CMK (cell line): ENCODE measurements at places on chromosomes 1 and 21.

GRCh38 chr1:106619080-106619826 is 437.2 kb upstream of the PRMT6 start:
- DNase-seq, result no peak

- no peak for DNase-seq
These were observed 101.7 kb downstream of the TRABD2B start for GRCh38 chr1:47895279-47896125.

GRCh38 chr1:29416267-29417146 is 180.2 kb downstream of the PTPRU start:
- DNase-seq, result no peak

DNA sequence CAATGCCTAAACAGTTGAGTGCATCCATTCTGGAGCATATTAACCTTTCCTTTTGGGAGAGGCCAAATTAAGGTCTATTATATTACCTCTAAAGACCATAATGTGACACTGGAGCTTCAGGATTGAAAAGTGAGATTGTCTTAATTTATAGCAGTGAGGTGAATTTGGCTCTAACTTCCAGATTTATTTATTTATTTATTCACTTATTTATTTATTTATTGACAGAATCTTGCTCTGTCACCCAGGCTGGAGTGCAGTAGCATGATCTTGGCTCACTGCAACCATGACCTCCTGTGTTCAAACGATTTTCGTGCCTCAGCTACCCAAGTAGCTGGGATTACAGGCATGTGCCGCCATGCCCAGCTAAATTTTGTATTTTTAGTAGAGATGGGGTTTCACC is 19.1 kb downstream of the ZCCHC17 start:
- DNase-seq, result no peak

GRCh38 chr1:97013136-97013535 is 291.6 kb downstream of the PTBP2 start:
- DNase-seq, result no peak

DNA sequence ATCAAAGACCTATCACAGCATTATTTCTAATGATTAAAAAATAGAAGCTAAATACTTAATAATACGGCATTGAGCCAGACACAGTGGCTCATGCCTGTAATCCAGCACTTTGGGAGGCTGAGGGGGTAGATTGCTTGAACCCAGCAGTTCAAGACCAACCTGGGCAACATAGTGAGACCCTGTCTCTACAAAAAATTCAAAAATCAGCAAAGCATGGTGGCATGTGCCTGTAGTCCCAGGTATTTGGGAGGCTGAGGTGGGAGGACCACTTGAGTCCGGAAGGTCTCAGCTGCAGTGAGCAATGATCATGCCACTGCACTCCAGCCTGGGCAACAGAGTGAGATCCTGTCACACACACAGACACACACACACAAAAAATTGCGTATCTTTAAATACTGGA is 10.7 kb downstream of the TAF13 start:
- DNase-seq, result no peak

- DNase-seq, result peak; percentile 90
These were observed at the start of gene PIGC for GRCh38 chr1:172443666-172444453. Gene PIGC, minus strand, starts transcription at chr1:172444069. Its CDS starts 1,447 bp downstream, at chr1:172442622.

DNA sequence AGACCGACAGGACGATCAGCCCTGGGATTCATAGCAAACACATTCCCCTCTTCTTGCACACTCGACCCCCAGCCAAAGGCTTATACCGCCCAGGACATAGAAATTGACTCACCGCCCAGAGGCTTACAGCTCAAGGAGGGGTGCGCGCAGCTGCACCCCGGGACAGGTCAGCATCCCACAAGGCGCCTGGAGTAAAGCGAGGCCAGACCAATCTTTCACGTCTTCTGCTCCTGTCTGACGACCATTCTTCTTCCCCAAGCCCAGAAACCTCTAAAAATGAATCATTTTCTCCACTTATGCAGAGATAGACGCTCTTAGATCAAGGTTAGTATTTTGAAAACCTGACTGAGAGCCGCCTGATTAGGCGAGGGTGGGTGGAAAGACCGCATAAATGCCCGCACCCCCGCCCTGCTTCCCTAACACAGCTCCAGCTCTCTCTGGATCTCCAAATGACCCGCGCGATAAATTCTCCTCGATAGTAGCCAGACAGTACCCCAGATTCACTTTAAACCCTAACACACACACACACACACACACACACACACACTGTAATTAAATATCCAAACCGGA is 1.9 kb upstream of the LHX8 start:
- DNase-seq, result no peak

- no peak for DNase-seq
These were observed 95.2 kb downstream of the KIF14 start for GRCh38 chr1:200525090-200525987.

DNA sequence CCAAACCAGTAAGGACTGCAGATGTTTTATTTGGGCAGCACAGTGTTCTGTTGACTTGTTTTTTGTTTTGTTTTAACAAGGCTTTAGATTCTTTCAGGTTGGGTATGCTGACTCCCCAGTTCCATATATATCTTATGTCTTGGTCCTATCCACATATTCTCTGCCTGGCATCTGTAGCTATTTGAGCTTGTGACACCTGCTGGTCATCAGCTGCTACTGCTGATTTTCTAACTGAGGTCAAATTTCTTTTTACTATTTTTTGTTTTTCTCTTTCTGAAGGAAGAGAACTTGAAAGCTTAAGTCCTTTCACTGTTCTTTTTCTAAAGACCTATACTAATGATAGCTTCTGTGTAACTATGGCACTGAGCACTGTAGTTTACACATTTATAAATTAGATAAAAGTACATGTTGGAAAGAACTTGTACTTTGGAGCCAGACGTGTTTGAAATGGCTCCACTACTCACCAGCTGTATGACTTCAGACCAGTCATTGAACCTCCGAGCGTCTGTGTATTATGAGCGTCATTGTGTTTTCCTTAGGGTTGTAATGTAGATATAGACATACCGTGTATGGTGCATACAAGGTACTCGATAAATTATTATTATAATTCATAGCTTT is 109.4 kb downstream of the NRDC start:
- peak; percentile 20 for DNase-seq

DNA sequence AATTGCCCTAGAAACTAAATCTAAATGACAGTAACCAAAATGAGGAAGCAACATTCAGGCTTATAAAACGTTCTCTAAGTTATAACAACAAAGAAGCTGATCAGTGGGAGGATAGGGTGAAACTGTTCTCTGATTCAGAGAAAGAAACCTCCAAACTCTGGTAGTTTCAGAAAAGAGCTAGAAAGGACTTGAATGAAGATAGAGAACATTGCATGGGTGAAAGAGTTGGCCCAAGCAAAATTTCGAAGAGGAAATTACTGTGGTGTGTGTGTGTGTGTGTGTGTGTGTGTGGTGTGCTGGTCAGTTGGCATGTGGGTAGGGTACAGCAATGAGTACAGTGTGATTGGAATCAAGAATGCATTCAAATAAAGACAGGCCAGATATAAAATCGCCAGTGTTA is 16.5 kb upstream of the SPAG17 start:
- DNase-seq, result no peak

- no peak for DNase-seq
These were observed 1.0 kb downstream of the ZBTB17 start for GRCh38 chr1:15974855-15975254.

DNA sequence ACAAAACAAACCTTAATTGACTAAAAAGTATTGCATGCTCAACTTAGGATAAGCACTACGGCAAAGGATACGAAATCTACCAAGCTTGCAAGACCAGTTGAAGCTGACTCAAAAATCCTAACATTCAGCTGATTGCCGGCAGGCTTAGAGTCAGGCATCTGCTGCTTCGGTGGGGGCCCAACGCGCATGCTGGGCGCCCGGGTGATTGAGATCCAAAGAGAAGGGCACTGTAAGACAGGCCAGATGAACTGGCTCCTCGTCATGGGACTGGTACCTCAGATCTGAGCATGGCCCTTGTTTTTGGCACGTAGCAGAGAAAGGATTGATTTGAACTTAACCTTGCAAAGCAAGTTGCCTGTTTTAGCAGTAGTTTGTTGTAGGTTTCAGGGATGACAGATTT is 86.6 kb downstream of the PRDM2 start:
- no peak for DNase-seq

DNA sequence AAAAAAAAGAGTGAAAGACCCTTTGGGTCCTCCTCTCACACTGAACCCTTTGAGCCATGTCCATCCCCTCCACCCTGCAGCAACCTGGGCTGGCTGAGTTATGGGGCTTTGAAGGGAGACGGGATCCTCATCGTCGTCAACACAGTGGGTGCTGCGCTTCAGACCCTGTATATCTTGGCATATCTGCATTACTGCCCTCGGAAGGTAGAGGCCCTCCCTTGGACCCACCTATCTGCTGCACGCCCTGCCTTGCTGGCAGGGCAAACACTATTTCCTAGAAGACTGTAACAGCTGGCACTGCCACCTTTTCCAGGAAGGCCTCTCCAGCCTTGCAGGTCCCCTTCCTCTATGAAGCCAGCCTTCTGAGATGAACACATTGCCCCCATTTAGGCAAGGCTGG is 1.1 kb downstream of the SLC50A1 start:
- no peak for DNase-seq

DNA sequence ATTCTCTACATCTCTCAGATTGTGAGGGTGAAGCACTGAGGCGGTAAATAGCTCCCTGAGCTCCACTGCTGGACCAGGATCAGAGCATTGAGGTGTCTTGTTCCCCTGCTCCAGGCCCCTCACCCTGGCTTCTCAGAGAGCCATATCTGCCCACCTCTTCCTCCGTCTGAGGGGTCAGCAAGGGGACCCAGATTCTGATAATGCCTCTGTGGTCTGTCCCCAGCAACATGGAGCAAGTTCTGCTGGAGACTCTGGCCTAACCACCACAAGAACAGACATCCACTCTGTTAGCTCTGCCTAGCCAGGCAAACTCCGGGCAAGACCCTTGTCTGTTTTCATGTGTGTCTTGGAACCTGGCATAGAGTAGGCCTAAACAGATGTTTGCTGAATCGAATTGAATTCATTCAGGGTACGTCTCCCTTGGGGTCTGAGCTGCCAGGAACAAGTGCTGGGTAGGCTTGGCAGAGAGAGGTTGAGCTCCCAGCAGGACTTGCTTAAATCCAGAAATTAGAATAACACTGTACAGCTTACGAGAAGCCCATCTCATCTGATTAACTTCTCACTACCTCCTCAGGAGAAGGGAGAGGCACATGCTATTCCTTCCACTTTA is 2.3 kb downstream of the TRAF5 start:
- DNase-seq, result no peak

GRCh38 chr21:44857127-44857892 is 16.2 kb downstream of the PTTG1IP start:
- DNase-seq, result no peak

DNA sequence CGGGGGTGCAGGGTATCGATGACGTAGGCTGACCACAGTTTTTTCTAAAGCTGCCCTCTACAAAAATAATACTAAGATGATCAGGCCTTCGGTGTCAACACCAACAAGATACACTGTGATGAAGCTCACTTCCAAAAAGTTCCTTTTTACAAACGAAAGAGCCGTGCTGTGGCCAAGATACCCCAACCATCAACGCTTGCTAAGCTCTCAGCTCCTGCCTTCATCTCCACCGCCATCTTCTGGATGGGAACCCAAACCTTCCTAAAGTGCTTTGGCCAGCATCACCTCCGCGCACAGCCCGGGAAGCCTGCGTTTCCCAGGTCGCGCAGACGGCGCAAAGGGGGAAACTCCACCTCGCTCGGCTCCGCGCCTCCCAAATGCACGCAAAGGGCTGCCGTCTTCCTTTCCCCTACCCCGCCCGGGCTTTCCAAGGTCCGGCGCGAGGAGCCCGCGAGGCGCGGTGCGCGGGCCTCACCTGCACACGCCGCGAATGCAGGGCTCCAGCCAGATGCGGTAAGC is 541 bp downstream of the USP48 start:
- DNase-seq, result peak; percentile 49

- no peak for DNase-seq
These were observed 234.5 kb upstream of the HOOK1 start for GRCh38 chr1:59580257-59580656.

GRCh38 chr1:3910049-3910731 is 10.1 kb upstream of the C1orf174 start:
- no peak for DNase-seq

- DNase-seq, result peak; percentile 43
These were observed 1.7 kb upstream of the FYB2 start for GRCh38 chr1:56820755-56821461.

- peak; percentile 81 for DNase-seq
These were observed 82.5 kb upstream of the ZNF648 start for GRCh38 chr1:182143825-182144645.

GRCh38 chr1:235069577-235070563 is 58.8 kb downstream of the TOMM20 start:
- no peak for DNase-seq

DNA sequence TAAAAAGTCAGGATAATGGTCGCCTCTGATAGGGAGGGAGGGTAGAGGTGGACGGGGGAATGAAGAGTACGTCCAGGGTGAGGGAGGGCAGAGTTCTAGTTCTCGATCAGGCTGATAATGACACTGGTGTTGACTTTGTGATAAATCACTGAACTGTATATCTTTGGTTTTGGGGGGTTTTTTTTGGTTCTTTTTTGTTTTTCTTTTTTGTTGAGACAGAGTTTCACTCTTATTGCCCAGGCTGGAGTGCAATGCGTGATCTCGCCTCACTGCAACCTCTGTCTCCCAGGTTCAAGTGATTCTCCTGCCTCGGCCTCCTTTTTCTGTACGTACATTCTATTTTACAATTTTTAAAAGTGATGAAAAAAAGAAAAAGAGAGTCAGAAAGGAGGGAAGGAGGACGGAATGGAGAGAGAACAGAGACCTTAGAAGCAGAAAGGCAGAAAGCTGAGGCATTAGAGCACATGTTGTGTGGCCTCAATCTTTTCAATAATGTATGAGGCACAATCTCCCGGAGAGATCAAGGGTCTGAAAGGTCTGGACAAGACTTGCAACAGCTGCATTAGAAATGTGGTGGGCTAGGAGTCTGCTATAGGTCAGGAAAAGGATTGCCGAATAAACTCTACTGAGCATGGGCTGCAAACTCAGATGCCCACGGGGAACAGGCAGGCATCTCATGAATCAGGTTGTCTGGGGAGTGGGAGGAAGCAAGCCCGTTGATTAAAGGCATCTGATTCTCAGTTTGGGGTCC is 174.8 kb downstream of the TOMM20 start:
- no peak for DNase-seq

- no peak for DNase-seq
These were observed 14.7 kb downstream of the HYI start for GRCh38 chr1:43438953-43439581.

- no peak for DNase-seq
These were observed 431 bp downstream of the EEIG2 start for GRCh38 chr1:108560189-108560873.
